ENCODE measurements at places on chromosomes 11 and 22.

DNA sequence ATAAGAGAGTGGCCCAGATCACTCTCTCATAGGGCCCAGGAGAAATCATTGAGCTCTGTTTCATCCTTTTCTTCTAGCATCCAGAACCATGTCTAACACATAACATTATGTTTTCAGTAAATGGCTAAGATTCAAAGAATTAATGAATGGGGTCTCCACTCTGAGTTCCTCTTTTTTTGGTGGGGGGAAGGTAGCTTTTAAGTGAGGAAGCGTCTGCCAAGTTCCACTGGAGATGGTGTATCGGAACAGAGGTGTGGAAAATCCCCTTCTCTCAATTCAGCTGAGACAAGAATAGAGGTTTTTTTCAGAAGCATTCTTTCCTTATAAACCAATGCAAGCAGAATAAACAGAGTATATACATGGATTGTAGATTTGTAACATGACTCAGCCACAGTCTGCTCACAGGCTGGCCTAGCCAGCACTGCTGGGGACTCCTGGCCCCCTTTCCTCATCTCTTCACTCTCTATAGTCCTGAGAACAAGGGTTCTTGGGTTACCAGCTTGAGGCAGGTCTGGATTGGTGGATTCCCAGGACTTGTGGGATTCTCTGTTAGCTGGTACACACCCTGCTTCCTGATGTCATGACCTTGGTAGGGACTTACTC, 97.2 kb downstream of the TRAF6 start:
- no peak for DNase-seq

DNA sequence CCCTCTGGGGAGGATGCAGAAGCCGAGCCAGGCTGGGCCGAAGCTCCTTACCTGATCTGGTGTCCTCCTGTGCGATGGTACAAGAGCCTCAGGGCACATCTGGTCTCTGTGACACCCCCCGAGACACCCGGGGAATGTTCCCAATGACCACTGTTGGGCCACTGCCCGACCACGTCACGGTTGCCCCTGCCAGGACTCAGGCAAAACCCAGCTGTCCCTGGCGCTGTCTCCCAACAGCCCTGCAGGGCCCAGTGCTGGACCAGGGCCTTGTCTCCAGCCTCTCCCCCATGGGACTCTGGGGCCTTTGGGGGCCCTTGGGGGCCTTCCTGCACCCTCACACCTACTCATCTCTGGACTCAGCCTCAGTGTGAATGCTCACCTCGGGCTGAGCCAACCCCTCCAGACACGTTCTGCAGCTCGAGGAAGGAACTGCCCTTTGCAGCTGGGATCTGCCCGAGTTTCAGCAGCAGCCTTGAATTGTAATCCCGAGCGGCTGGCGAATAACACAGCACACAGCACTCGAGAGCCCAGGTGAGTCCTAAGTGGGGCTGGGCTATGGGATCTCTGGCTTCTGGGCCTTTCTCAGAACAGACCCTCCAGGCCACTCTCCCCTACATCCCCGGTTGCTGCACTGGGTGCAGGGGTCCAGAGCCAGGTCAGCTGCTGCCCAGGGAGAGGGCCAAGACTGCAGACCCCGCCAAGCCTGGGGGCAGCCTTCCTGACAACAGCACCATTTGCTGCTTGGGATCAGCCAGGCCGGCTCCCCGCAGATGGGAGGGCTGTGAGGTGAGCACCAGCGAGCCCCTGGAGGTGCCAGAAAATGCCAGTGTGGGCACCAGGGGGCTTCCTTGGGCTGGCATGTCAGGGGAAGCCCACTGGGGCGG, 39.8 kb downstream of the RTN4R start:
- DNase-seq: no peak

GRCh38 chr22:41249442-41249841, 8.7 kb upstream of the CHADL start:
- DNase-seq: no peak

GRCh38 chr11:28951191-28951590, 843.0 kb downstream of the METTL15 start:
- no peak for DNase-seq

- no peak for DNase-seq
These were observed 34.9 kb downstream of the SCUBE2 start for GRCh38 chr11:9056467-9056866.

DNA sequence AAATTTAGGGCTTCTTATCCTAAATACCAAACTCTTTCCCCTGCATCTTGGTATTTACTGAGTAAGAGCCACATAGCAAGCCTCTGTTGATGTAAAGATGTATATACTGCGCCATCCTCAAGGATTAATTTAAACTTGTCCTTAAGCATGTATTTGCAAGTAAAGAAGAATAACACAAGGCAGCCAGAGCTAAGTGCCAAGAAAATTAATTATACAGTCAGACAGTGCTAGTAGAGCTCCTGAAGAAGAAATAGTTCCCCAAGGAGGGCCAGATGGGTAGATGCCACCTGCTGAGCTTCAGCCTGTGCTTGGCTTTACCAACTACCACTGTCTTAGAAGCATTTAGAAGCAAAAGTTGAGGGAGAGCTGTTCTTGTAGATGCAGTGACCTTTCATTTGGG, 470.0 kb downstream of the BUD13 start:
- no peak for DNase-seq

- no peak for DNase-seq
These were observed 1054.7 kb upstream of the CNTN5 start for GRCh38 chr11:97965849-97966646.

- no peak for DNase-seq
These were observed 921 bp downstream of the CCDC116 start for GRCh38 chr22:21633481-21633880.

DNA sequence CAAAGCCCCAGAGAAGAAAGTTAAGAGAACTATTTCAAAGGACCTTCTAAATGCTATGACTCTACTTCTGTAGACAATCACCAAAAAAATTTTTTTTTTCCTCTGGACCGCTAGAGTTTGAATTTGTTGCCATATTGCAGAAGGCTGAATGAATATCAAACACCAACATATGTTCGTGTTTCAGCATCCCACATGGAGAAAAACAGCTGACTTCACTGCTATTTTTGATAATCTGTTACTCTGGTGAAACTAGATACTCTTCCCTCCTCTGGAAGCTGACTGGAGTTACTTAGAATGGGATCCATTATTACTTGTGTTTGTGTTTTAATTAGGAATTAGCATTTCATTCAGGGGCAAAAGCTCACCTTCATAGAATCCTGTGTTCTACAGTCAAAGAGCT, 447.0 kb downstream of the AASDHPPT start:
- no peak for DNase-seq

DNA sequence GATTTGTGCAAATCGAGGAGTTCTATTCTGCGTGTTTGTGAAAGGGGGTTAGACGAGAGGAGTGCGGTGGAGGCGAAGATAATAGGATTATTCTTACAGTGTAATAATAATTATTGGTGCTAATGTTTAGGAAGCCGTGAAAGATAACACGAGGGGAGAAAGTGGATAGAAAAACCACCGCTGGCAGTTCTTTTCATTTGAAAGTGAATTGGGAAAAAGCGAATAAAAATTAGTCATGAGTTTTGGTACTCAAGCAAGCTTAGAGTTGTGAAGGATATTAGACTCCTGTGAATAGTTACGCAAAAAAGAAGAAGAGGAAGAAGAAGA, 575 bp downstream of the SLC6A5 start:
- no peak for DNase-seq

- no peak for DNase-seq
These were observed 268.4 kb downstream of the FAM76B start for GRCh38 chr11:95521133-95521542.

- no peak for DNase-seq
These were observed 340.3 kb downstream of the LUZP2 start for GRCh38 chr11:24837112-24837511.

DNA sequence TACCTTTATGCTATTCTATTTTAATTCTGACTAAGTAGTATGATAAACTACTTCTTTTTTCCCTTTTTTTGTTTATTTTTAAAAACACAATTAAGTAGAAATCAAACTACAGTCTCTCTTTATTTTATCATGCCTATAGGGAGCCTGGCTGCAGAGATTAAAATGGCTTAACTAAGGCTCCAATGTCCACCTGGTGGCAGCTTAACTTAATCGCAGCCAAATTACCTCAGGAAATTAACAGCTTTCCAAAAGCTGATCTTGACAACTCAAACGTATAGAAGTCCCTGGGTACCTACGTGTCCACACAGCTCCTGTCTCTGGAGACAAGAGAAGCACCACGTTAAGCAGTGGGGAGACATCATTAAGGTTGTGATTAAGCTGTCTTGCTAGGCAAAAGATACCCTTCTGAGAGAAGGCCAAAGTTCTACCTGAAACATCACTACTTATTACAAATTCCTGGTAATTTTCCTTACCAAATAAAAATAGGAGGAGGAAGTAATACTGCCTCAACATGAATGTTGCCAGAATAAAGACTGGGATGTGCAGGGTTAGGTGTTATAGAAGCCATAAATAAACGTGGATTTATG, 63.2 kb upstream of the SNX19 start:
- no peak for DNase-seq

- no peak for DNase-seq
These were observed 229.3 kb downstream of the MN1 start for GRCh38 chr22:27572278-27572666.

DNA sequence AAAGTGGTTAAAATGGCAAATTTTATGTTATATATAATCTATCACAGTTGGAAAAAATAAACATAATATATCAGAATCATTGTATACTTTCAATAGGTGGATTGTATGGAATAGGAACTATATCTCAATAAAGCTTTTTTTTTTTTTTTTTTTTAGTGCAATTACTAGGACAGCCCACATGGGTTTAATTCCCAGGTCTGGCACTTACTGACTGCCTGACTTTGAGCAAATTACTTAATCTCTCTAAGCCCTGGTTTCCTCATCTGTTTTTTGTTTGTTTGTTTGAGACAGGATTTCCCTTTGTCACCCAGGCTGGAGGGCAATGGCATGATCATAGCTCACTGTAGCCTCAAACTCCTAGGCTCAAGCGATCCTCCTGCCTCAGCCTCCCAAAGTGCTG, 26.1 kb upstream of the BAIAP2L2 start:
- DNase-seq: no peak

DNA sequence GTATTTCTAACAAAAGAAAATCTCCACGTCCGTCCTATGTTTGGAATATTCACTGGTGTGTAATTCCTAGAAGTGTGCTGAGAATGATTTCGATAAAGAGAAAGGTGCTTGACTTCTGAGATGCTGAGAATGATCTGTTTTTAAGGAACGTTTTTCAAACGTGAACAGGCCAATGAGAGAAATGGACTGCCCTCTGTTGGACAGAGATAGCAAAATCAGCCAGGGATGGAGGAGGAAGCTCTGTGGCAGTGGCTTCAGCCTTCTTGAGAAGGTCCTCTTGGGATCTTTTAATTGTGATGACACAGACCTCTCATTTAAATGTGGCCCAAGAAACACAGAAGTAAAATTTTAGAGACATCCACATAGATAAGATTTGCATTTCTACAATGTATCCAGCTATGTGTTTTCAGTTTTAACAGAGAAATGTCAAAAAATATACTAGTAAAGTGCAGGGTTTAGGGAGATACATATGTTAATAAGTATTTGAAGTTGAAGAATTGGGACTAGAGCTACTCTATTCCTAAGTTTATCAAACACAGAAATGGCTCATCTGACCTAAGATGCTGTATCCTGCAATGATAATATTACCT, 84.0 kb upstream of the RCN1 start:
- peak; percentile 34 for DNase-seq

Data from CD4-positive, alpha-beta T cell treated with Interleukin-21 for 1 hour (primary cell).